ENCODE measurements at places on chromosomes 11 and 22.

GRCh38 chr11:86247608-86248007 is 3.1 kb downstream of the EED start:
- DNase-seq, result peak; percentile 29

DNA sequence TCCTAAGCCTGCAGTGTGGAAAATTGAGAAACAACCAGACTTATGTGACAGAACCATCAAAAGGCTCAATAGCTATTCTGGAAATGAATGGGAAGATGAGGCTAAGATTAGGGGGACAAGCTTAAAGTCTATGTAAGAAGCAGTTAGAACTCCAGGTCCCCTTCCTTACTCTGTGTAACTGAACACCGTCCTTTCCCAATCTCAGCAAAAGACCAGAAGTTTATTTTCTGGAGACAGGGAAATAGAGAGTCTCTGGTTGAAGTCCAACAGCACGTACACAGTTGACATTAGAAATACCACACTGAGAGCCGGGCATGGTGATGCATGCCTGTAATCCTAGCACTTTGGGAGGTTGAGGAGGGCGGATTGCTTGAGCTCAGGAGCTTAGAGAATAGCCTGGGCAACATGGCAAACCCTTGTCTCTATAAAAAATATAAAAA is 93.9 kb downstream of the CD44 start:
- no peak for DNase-seq

GRCh38 chr11:60235321-60235720 is 7.6 kb downstream of the MS4A4E start:
- no peak for DNase-seq

GRCh38 chr22:27260087-27260698 is 541.4 kb downstream of the MN1 start:
- no peak for DNase-seq

- no peak for DNase-seq
Observed at GRCh38 chr11:3890806-3891205, 35.3 kb downstream of the STIM1 start.

All from hematopoietic multipotent progenitor cell treated with erythropoietin and hydrocortisone succinate and interleukin-3 and kit ligand, for 17 days (in vitro differentiated cells).